ENCODE measurements at places on chromosomes 1 and 21.
A peak's percentile ranks its signal among the peaks of the same experiment; 100 is the strongest.

- DNase-seq, result no peak
These were observed 27.8 kb upstream of the TSNAX start for GRCh38 chr1:231500666-231501065.

- DNase-seq, result no peak
These were observed 132.5 kb downstream of the HS2ST1 start for GRCh38 chr1:87046951-87047350.

- DNase-seq, result no peak
These were observed 39.9 kb downstream of the ODF2L start for GRCh38 chr1:86356247-86356646.

GRCh38 chr1:222794656-222795474 is 20.0 kb upstream of the DISP1 start:
- no peak for DNase-seq

DNA sequence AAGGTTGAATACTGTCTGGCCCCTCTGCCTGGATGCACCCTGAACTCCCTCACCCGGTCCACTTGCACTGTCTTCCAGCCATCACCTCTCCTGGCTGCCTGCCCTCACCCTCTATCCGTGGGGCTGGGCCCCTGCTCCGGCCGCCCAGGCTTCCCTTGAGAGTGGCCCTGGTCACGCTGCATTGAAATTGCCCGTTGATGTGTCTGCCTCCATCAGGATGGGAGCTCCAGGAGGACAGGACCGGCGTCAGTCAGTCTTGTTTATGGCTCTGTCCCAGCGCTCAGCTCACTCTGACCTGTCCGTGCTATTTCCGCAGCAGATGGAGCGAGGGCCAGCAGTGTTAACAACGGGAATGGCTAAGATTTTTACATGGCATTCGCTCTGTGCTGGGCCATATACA is 34.9 kb downstream of the FOXO6 start:
- no peak for DNase-seq

GRCh38 chr1:9717193-9718005 is 65.9 kb downstream of the PIK3CD start:
- DNase-seq, result peak; percentile 48

GRCh38 chr1:6511561-6512244 is 20.2 kb upstream of the PLEKHG5 start:
- no peak for DNase-seq

GRCh38 chr1:103108376-103109150 is at the start of gene COL11A1:
Gene COL11A1, minus strand, starts transcription at chr1:103108522. Its CDS starts 344 bp downstream, at chr1:103108178.
- DNase-seq, result no peak

DNA sequence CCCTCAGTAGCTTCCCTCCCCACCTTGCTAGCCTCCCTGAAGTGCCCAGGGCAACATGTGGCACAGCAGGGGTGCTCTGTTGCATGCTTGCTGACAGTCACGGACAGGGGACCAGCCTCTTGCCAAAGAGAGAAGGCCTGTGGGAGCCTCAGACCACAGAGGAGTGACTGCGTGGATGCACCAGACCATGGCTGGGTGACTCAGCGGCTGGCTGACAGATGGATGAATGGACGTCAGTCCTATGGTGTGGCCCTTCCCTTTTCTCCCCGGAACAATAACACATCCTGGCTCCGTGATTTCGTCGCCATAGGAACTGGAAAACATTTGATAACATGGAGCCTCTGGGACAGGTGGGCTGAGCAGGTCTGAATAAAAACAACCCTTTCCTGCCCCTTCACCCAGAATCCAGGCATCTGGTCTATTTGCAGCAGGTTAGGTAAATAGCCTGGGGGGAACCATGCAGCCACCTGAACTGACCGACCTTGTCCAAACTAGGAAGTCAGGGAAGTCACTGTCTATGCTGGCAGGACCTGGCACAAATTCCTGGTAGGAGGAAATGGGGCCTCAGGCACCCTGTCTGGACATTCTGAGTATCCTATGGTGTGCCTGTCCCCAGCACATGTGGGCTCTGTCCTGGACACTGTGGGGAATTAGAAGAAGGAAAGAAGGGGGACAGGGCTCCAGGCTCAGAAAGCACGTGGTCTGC is 53.3 kb downstream of the NENF start:
- DNase-seq, result no peak

GRCh38 chr1:152811050-152811449 is 721 bp upstream of the LCE1B start:
- DNase-seq, result no peak

DNA sequence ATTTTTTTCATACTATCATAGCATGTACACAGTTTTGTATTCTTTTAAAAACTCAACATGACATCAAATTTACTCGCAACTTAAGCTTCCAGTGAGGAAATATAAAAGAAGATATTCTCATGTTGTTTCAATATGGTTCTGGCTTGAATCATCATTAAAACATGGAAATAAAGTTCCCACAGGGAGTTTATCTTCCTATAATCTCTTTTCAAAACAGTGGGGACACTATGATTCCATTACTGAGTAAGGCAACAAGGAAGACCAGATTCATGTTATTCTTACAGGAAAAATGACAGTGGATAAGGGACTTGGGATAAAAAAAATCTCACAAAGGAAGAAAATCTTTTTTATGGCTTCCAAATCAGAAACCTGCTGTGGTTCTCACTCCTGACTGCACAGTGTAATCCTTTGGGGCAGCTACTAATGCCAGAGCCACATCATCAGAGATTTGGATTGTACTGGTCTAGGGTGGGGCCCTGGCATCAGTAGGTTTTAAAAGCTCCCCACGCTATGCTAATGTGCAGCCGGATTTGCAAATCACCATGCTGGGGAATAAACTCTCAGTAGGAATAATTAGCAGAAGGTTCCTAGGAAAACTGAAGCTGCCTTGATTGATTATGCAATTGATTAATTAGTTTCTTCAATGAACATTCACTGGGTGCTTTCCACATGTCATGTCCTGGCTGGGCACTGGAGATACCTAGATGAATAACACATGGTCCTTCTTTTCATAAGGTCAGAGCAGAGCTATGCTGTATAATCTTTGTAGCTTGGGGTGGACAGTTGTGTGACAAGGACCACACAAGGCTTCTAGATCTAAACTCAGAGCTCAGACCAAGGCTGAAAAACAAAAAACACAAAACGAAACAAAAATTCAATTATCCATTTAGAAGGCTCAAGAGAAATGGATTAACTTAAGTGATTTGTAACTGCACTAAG is 71.1 kb upstream of the C8B start:
- no peak for DNase-seq

- DNase-seq, result no peak
These were observed 96.6 kb upstream of the ZNF281 start for GRCh38 chr1:200506471-200506870.

DNA sequence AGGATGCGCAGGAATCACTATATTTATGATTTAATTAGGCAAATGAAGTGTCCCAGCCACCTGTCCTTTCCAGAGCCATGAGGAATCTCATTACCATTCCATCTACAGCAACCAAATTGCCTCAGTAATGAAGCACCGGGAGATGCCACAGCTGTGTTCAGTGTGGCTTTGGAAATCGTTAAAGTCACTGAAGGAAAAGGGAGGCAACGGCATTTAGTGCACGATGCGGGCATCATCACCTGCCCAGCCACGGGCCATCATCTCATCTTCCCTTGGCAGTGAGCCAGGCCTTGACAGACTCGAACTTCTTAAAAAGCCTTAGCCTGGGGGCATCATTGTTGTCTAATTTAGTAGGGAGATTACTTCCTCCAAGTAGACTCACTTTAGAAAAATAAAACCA is 67.8 kb downstream of the CNIH3 start:
- no peak for DNase-seq

DNA sequence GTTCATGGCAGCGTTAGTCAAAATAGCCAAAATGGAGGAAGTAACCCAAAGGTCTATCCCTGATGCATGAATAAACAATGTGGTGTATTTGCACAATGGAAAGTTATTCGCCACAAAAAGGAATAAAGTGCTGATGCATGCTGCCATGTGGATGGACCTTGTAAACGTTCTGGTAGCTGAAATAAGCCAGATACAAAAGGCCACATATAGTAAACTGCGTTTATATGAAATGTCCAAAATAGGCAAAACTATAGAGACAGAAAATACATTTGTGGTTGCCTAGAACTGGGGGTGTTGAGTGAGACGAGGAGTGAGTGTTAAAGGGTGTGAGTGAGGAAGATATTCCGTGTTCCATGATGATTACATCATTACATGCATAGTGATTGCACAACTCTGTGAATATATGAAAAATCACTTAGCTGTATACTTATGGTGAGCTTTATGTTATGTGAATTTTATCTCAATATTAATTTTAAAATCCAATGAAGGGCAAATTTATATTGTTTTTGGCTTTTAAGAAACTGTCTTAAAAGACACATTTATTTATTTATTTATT is 321.3 kb downstream of the KIF26B start:
- DNase-seq, result no peak

DNA sequence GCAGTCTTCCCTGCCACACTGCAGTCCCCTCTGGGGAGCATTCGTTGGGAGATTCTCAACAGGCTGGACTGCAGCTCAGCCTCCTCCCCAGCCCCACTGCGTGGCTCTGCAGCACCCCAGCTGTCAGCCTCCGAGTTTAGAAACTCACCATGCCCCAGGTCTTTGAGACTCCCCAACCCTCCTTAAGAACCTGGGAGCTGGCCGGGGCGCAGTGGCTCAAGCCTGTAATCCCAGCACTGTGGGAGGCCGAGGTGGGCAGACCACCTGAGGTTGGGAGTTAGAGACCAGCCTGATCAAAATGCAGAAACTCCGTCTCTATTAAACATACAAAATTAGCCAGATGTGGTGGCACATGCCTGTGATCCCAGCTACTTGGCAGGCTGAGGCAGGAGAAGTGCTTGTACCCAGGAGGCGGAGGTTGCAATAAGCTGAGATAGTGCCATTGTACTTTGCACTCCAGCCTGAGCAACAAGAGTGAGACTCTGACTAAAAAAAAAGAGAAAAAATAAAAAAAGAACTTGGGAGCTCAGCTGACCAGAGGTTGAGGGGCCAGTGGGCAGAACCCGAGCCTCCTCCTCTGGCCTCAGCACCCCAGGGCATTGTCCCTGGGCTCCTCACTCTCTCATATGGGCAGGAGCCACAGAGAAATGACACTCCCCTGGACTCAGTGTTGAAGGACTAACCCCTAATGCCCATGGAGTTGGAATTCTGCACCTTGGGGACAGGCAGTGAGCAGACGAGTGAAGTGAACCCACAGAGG is 5.6 kb downstream of the OLIG2 start:
- no peak for DNase-seq

DNA sequence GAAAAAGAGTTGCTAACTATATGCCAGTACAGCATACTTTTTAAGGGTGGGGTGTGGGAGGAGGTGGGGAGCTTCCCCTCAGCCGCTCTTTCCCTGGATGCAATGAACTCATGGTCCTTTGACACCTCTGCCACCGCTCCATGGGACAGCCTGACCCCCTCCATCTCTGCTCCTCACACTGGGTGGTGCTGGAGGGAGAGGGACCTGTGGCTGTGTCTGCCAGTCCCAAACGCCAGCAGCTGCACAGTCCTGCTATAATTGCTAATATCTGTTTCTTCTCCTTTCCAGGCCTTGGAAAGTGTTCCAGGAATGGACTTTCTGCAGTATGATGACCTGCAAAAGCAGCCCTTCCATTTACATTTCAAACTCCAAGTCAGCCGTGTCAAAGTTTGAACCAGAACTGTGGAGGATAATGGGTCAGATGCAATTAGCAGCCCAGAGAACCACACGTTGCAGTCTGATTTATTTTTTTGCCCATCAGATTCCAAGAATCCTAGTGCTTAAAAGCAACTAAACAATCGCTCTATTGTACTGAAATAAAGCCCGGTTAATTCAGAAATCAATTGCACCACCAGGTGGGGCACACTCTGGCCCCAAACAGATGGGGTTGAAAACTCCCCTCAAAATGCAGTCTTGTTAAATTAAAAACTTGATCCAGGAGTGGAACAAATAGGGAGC is 160.7 kb upstream of the LMO4 start:
- no peak for DNase-seq

- no peak for DNase-seq
These were observed 85.2 kb downstream of the KIF1B start for GRCh38 chr1:10295481-10296085.

- DNase-seq, result no peak
These were observed 772 bp downstream of the SLC30A2 start for GRCh38 chr1:26044971-26045721.

GRCh38 chr1:4847711-4848110 is 193.3 kb downstream of the AJAP1 start:
- no peak for DNase-seq

GRCh38 chr1:109249654-109250401 is 489 bp downstream of the CELSR2 start:
- no peak for DNase-seq

GRCh38 chr21:42848932-42849758 is 30.2 kb downstream of the WDR4 start:
- DNase-seq, result no peak

GRCh38 chr1:31866450-31867032 is 50.7 kb upstream of the SPOCD1 start:
- no peak for DNase-seq

- no peak for DNase-seq
These were observed 1.7 kb downstream of the TFF3 start for GRCh38 chr21:42313501-42313969.

DNA sequence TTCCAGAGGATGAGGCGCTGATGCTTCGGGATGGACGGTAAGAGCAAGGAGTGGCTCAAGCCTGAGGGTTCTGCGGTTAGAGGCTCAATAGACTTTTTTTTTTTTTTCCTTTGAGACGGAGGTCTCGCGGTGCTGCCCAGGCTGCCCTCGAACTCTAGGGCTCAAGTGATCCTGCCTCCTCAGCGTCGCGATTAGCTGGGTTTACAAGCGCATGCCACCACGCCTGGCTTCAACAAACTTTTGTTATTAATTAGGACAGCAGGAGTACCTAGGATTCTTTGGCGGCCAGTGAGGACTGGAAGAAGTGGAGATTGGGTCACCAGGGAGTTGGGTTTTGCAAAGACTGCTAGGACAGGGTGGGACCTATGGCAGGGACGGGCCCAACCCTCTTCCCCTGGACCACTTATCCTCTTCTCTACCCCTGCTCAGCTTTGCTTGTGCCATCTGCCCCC is 587 bp downstream of the SCNM1 start:
- no peak for DNase-seq

GRCh38 chr1:179105393-179105792 is 23.5 kb downstream of the TOR3A start:
- no peak for DNase-seq

Measured in GM12864 (cell line).